Motor neuron (in vitro differentiated cells): ENCODE measurements at places on chromosomes 4 and X.

GRCh38 chrX:64885850-64886249, 90.4 kb downstream of the ZC4H2 start:
- no peak for ATAC-seq

DNA sequence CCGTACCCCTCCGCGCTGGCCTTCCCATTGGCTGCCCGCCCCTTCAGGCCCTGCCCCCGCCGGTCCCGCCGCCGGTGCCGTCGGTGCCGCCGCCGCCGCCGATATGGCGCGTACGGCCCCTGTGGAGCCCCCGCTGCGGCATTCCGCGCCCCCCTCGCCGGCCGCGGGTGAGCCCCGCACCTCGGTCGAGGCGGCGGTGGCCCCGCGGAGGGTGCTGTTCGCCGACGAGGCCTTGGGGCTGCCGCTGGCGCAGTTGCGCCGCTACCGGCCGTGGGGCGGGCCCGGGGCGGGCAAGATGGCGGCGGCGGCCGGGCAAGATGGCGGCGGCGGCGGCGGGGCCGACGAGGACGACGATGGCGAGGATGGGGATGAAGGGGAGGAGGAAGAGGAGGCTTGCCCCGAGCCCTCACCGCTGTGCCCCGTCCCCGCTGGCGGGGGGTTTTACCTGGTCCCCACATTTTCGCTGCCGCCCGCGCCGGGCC, at the start of gene PPP1R3F:
Gene PPP1R3F (plus strand): TSS at position 27 of the 482 bp plus-strand sequence. CDS start 77 bp downstream, at position 104.
- peak; percentile 1 for ATAC-seq

GRCh38 chrX:16250296-16250695, 83.0 kb downstream of the MAGEB17 start:
- ATAC-seq, result no peak

- no peak for ATAC-seq
Observed at GRCh38 chr4:2765832-2766526, 9.8 kb upstream of the TNIP2 start.

- no peak for ATAC-seq
Observed at GRCh38 chr4:12042818-12043217, 614.1 kb upstream of the HS3ST1 start.

DNA sequence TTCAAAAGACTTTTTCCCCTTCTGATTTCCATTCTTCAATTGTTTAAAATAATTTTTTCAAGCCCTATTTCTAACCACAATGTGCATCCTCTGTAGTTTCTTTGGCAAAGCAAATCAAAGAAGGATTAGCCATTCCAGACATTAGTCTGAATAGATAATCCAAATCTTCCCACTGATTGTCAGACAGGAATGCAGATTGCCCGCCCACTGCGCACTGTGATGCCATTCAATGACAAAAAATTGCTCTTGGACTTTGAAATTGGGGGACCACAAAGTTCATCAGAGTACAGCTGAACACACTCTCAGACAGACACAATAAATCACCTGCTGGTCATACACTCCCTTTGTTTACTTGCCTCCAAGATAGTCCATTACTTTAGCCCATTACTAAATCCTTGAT, 216.5 kb upstream of the DKK2 start:
- no peak for ATAC-seq

DNA sequence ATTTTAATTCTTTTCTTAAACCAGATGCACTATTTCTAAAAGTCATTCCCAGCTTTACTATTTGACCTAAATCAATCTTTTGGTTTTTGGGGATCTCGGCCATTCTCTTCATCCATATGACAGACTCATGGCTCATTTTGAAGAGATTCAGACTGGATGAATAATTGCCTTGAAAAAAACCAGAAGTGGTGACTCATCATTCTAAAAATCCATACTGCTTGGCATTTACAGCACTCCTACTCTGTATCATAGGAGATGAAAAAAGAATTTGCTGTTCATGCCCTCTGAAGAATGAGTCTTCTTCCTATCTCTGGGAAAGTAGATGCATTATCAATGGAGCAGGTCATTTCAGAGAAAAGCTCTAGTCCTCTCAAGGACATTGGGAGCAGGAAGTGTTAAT, 220.5 kb upstream of the RPS6KA3 start:
- ATAC-seq, result peak; percentile 23

GRCh38 chr4:98546910-98547594, 111.4 kb downstream of the TSPAN5 start:
- peak; percentile 84 for ATAC-seq

DNA sequence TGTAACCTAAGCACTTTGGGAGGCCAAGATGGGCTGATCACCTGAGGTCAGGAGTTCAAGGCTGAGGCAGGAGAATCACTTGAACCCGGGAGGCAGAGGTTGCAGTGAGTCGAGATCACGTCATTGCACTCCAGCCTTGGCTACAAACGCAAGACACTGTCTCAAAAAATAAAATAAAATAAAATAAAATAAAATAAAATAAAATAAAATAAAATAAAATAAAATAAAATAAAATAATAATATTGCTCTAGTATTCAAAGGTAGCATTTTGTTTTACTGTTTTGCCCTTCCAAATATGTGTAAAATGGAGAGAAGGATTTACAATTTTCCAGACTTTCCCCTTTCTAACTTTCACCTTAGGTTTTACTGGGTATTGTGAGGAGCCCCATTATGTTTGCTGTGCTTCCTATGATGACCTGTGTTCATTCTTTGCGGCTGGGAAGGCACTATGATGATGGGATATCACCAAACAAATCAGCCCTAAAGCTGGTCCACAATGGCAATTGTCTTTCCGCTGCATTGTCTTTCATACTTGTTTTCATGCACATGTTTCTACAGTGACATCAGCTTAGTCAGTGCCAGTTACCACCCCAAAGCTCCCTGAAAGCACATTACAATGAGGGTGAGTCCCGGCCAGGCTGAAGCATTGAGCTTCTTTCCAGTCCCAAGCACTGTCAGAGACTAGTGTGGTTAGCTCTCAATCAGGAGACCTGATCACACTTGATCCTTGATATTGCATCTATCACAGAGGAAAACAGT, 50.8 kb downstream of the DTHD1 start:
- peak; percentile 80 for ATAC-seq

- ATAC-seq, result no peak
Observed at GRCh38 chrX:70480660-70481018, 36.0 kb downstream of the DLG3 start.

DNA sequence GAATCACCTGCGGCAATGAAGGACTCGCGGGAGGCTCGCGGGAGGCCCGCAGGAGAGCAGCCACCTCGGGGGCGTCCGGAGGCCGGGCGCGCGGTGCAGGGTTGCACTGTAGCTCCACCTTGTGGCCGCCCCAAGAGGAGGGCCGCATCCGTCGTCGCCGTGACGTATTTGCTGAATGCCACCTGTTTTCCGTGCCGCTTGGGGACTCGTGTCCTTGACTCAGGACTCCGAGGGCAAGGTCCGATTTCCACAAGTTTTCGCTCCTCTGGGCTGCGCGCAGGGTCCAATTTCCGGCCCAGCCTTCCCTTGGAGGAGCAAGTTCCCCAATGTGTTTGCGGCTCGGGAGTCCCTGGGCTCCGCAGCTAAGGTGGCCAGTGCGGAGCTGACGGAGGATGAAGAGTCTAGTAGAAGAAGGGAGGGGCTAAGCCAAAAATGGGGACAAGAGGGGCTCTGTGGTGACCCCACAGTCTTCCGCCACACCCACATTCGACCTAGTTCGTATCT, 10.7 kb upstream of the DLG3 start:
- peak; percentile 63 for ATAC-seq

DNA sequence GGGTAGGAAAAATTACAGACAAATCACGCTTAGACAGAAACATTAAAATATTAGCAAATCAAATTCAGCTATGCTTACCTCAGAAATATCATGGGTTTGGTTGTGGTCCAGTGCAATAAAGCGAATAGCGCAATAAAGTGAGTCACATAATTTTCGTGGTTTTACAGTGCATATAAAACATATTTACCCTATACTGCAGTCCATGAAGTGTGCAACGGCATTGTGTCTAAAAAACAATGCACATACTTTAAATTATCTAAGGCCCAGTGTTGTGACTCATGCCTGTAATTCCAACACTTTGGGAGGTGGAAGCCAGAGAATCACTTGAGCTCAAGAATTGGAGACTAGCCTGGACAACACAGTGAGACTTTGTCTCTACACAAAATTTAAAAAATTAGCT, 195.7 kb upstream of the IL1RAPL1 start:
- no peak for ATAC-seq

DNA sequence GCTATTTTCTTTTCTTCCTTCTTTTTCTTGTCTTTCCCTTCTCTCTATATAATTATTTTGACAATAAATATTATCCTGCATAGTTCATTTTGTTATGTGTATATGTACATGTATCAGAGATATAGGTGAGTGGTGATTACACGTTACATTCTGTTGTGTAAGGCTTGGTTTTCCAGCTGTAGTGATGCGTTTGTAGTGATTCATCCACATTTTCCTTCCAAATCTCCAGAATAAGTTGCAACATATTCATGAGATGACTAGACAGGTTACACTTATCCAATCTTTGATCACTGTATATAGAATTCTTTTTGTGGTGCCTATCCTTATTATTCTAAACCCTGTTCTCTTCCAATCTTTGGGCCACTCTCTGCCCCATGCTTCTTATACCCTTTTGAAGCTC, 540.2 kb downstream of the GBA3 start:
- ATAC-seq, result no peak

- ATAC-seq, result no peak
Observed at GRCh38 chr4:135365065-135365464, 1163.5 kb upstream of the PABPC4L start.

DNA sequence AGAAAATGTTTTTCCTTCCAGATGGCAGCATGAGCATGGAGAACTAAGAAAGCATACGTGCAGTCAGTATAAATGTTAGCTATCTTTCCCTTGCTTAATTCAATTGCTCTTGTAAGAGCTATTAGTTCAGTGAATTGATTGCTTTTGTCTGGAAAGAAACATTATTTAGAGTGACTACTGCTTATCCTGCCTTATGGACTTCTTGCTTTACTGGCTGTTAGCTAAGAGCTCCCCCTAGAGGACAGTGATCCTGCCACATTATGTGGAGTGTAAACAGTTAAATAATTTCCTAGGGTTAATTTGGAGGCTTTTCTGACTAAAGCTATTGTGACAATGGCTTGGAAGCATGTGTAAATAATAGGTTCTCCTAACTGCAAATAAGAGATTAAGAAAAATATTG, 1402.4 kb downstream of the FAM133A start:
- ATAC-seq, result no peak

DNA sequence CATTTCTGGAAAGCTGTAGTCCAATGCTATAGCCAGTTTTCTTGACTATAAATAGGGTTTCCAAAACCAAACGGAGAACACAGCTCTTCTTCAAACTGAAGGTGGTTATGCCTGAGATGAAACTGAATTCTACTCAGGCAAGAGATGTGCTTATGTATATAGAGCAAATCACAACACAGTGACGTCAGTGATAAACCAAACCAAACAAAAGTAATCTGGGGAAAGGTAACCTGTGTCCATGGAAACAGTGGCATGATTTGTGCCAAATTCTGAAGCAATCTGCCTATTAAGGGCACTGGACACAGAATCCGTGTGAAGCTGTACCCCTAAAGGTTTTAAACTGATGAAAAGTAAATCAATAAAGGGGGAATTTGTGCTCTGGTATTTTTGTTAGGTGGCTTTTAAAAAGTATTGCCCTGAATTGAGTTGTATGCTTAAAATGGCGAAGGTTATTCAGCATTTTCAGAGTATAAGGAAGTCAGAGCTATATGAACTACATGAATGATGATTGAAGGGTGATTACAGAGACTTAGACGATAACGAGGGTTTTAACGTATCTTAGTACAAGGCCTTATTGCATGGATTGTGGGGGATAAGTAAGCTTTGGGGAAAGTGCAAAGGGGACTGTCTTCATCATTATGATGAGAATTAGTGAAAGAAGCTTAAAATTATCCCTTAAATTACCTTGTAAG, 38.6 kb downstream of the NPY5R start:
- ATAC-seq, result no peak

- ATAC-seq, result no peak
Observed at GRCh38 chr4:180169394-180169793, 2073.8 kb upstream of the TENM3 start.

GRCh38 chr4:71773004-71773403, 10.9 kb downstream of the GC start:
- no peak for ATAC-seq

DNA sequence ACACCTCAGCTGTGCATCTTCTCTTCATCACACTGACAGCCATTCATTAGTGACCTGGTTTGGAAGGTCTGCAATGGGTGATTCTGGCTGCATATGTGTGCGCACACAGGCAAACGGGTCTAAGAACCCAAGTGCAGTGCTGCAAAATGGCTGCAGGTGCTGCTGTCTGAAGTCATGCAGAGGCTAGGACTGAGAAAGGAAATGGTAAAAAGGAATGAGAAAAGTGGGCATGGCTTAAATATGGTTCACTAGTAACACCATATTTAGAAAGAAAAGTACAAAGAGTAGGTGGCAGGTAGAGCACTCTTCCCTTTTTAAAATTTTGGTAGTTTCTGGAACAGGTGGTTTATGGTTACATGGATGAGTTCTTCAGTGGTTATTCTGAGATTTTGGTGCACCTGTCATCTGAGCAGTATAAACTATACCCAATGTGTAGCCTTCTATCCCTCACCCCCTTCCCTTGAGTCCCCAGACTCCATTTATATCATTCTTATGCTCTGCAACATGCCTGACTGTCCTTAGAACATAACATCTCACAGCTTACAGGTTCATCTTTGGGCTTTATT, 78.4 kb downstream of the CCNG2 start:
- ATAC-seq, result no peak

GRCh38 chrX:16997313-16997712, 50.9 kb downstream of the REPS2 start:
- no peak for ATAC-seq

DNA sequence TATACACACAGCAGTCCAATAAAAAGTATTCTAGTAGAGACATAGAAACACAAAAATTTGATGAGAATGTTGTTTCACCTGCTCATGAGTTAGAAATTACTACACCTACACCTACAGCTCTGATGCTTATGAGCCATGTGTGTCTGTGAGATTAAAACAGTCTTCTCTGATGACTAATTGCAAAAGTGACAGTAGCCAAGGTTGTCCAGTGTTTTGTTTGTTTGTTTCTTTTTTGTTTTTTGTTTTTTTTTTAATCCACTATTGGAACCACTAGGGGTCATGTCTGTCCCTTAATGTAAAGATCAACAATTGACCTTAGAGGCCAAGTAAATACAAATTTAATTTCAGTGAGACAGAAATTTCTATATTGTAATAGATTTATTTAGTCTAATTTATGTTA, 423.1 kb downstream of the TEX13C start:
- no peak for ATAC-seq

- peak; percentile 62 for ATAC-seq
Observed at GRCh38 chr4:109608879-109609278, 48.8 kb downstream of the MCUB start.

- ATAC-seq, result no peak
Observed at GRCh38 chr4:83569987-83570386, 34.1 kb downstream of the GPAT3 start.
